ENCODE measurements at places on chromosomes 11 and 22.

DNA sequence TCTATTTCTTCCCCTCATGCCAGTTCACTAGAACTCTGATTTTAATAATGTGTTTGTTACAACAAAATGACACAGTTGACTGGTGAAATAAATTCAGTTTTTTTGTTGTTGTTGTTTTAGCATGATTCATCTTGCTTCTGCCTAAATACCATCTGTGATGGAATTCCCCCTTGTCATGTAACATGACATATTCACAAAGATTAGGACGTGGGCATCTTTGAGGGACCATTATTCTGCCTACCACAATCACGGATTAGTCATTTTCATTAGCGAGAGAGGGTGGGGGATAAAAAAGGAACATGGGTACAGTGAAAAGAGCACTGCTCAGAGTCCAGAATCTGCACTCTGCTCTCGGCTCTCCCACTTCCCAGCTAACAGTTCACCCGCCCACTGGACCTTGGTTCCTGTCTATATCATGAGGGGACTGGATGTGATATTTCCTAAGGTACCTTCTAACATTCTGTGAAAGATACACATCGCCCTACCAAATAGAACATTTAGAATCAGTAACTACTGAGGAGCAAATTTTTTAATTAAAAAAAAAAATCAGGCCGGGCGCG is 11.3 kb downstream of the HTATIP2 start:
- DNase-seq = no peak

GRCh38 chr22:39430576-39431150 is 26.1 kb upstream of the MGAT3 start:
- DNase-seq = no peak

DNA sequence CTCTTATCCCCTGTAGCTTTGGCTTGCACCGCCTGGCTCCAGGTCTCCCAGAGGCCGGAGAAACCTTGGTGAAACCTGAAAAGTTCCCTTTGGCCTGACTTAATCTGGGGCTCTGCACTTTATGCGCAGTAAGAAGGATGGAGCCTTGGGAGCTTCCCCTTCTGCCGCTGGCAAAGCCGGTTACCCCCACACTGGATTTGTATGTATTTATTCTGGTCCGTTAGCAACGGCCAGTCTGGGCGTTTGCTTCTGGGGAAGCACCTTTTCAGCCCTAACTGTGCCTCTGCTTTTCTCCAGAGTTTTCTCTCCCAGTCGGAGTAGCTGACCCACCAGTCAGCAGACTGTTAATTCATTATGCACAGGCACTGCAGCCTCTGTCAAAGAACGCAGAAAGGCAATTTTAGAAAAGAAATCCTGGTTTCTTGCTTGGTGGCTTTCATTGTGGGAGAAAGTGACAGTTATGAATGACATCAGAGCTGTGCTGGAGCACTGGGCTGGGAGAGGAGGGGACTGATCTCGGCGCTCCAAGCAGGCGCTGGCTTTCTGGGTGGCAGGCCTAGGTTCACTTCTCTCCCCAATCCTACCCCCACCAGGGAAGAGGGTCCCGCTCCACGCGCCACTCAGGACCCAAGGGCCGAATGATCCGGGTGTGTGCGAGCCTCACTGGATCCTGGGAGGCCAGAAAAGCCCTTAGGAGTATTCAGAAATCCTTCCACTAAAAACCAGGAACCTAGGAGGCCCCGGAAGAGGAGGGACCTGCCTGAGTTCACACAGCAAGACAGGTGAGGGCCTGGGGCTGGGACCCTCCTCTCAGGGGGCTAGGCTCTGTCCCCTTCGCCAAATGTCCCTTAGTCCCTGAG is 70.2 kb downstream of the RTL6 start:
- no peak for DNase-seq

DNA sequence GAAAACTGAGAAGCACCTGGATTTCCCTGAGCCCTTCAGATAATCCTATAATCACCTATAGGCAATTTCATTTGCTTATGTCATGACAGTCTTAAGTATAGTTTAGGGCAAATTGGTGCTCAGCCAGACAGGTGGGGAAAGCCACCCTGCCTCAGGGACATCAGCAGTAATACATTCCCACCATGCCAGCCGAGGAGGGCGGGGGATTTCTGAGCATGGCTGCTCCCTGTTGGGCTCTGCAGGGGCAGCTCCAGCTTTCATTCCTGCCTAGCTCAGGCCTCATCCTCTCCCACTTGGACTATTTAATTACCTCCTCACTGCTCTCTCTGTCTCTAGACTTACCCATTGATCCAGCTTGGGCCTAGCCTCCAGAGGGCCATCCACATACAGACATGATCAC is 9.0 kb upstream of the DRD2 start:
- DNase-seq = no peak

- DNase-seq = peak; percentile 62
Observed at GRCh38 chr11:130894322-130895025, 21.8 kb downstream of the SNX19 start.

Measured in pancreas (tissue), 10 donors.